ENCODE measurements at places on chromosomes 1 and 21. TPM values are rescaled to one million over a fixed set of nuclear protein-coding genes. Genes with fewer than 3 reads are reported as not detected.

The CCDC185 gene
- polyA plus RNA-seq = not detected

The SPATA45 gene
- polyA plus RNA-seq = not detected

The HTR1D gene
- not detected for polyA plus RNA-seq

The LHX8 gene
- polyA plus RNA-seq = not detected

- H3K4me3 ChIP-seq = no peak overlapping the region
- no peaks in the 10 kb centered on the region for H3K4me1 ChIP-seq
- no peaks in the 10 kb centered on the region for H3K27me3 ChIP-seq
- H3K27ac ChIP-seq = no peak overlapping the region
These were observed 84.2 kb downstream of the SPSB1 start for GRCh38 chr1:9376886-9377333.

Data from liver (tissue), 10 donors.